ENCODE measurements at places on chromosomes 13 and 19. TPM values are rescaled to one million over a fixed set of nuclear protein-coding genes. Genes with fewer than 3 reads are reported as not detected.

DNA sequence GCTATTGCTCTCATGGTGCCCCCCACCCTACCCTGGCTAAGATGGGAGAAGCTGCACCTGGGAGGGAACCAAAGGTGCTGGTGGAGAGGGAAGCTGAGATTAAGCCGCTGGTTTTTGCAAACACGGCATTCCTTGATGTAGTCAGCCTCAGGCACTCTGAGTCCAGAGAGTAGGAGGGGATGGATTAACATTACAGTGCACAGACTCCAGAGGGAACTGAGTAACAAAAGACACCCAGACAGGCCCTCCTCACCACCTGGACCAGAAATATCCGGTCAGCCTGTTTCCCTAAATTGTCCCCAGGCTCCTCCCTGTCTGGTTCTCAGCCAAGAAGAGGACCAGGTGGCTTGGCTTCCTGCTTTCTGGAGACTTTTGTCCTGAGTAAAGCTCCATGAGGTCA, 28.9 kb upstream of the PABPC3 start:
- no peak for DNase-seq

DNA sequence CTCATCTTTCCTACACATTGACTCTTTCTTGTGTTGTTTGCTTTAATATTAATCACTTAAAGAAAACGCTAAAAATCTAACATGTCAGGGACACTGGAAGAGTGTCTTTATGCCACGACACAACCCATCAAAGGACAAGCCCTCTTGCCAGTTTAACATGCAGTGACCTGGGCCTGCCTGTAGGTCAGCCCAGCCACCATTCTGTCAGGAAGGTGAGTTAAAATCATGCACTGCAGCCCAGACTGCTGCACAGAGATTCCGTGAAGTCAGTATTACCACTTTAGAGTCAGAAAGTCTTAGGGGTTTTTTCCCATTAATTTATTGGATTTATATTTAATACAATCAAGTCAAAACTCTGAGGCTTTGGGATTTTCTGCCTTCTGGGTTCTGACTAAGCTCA, 58.0 kb downstream of the TNFRSF19 start:
- no peak for DNase-seq

- no peak for DNase-seq
Observed at GRCh38 chr19:35248310-35249145, at the start of gene LSR. Gene LSR, plus strand, starts transcription at chr19:35249002. Its CDS starts 21 bp downstream, at chr19:35249023.

SCEL gene
- total RNA-seq = 0.09 TPM

C1QTNF9 gene
- total RNA-seq = not detected

F7 gene
- total RNA-seq = 0.36 TPM

KLC3 gene
- 1.1 TPM for total RNA-seq

ABHD17A gene
- 37.5 TPM for total RNA-seq

IGFL2 gene
- 1.2 TPM for total RNA-seq

- no peak for DNase-seq
Observed at GRCh38 chr13:59893266-59893665, 270.5 kb downstream of the DIAPH3 start.

All from cerebellum (tissue), 4 donors.